ENCODE measurements at places on chromosomes 3 and 15. TPM values are rescaled to one million over a fixed set of nuclear protein-coding genes. Genes with fewer than 3 reads are reported as not detected.

Gene MEX3B
- total RNA-seq, result 0.61 TPM

GRCh38 chr15:88113613-88114308 lies 142.8 kb downstream of the NTRK3 start:
- DNase-seq, result no peak

Gene MINAR1
- 0.35 TPM for total RNA-seq

DNA sequence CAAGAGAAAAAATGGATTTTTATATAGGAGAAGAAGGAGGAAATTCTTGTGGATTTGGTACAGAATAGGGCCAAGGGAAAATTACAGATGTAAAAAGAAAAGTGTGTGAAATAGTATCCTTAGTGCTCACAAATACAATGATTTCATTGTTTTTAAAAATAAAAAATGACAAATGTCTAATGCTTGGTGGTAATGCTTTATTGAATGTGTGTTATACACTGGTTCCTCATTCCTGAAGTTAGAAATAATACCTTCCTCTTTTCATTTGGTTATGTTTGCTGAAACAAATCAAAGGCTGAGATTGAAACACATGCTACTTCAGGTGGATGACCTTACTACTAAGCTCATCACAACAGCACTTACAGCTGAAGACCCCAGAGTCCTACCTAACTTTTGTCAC lies 37.7 kb upstream of the CCR2 start:
- no peak for DNase-seq

- no peak for DNase-seq
Measured at GRCh38 chr15:54810496-54810895, 386.2 kb downstream of the RSL24D1 start.

Gene GABRB3
- total RNA-seq, result not detected

- DNase-seq, result no peak
Measured at GRCh38 chr15:66803182-66803729, 101.2 kb downstream of the SMAD6 start.

Gene EFHB
- total RNA-seq, result 0.39 TPM

Gene ZIC1
- total RNA-seq, result not detected

DNA sequence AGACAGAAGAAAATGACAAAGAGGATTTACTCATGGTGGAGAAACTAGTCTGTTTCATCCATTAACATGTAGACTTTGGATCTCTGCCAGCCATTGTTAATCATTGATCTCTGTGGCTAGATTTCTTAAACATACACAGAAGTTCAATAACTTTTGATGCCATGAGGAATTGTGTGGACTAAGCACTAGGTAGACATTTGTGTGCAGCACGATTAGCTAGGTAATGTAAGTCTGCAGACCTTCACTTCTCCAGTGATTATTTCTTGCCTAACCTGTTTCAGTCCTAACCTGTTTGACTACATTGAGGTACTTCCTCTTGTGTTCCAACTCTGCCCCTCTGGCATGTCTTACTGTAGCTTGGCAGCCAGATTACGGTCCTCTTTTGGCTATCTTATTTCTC lies 928.5 kb upstream of the ROBO1 start:
- DNase-seq, result no peak

DNA sequence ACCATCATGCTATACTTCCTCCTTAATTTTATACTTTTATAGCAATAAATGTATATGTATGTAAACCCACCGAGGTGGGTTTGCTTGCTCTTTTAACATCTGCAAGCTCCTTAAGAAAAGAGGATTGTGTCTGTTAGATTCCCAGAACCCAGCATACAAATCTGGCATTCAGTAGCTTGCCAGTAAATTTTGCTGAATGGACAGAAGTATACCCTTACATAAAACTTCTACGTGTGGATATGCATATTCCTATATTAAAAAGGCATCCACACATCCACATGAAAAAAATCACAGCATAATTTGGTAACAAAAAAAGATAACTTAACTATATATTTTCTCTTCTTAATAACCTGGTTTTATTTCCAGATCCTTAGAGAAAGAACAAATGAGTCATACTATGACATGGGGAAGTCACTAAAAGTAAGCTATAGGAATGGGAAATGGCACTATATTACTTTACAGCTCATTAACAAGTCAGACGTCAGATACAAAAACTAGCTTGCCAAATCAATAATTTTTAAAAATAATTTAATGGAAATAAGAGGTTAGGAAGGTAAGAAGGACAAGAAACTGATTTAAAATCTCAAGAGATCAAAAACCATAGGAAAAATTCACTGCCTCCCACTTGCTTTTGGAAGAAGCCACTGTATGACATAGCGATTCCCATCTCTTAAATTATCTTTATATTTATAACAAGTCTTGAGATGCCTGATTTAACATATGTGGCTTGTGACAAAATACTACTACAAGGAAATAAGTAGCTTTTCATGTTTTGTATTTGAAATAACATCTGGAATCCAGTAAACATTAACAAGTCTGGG lies 68.7 kb downstream of the SUMF1 start:
- no peak for DNase-seq

- no peak for DNase-seq
Measured at GRCh38 chr3:72679540-72680198, 168.6 kb downstream of the SHQ1 start.

DNA sequence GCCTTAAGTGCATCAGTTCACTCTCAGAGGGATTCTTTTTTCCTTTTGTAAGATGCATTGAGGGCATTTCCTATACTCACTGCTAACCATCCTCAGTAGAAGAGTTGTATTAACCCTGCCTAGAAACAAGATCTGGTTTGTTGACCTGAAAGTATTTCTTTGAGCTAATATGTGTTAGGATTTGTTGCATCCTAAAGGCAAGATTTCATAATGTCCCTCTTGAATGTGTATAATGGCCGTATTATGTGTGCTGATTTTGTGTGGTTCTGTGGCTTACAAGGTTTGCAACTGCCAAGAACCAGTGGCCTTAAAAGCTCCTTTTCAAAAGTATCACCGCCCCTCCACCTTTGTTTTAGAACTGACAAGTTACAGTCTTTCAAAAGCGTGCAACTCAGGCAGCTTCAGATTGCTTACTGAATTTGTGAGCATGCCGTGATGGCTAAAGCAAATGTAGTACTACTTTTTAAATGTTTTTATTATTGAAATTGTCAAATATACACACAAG lies 182.0 kb upstream of the BHLHE40 start:
- no peak for DNase-seq

DNA sequence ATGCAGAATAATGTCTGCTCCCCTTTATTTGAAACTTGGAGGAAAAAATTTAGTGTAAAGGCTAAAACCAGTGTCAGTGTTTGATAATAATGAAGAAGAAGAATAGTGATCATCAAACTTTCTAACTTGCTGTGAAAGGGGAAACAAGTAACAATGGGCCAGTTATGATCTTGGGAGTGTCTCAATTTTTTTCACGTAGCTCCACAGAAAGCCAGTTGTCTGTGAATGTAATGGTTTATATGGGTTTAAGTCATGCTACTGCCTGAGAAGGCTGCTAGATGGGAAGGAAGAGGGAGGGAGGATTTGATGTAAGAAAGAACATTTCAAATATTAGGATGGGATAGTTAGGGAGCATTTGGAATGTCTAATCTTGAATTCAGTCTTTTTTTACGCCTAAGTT lies 21.1 kb upstream of the SSR3 start:
- DNase-seq, result no peak

Gene OTOL1
- total RNA-seq, result not detected

GRCh38 chr3:127774647-127775046 lies 47.7 kb downstream of the MGLL start:
- no peak for DNase-seq

DNA sequence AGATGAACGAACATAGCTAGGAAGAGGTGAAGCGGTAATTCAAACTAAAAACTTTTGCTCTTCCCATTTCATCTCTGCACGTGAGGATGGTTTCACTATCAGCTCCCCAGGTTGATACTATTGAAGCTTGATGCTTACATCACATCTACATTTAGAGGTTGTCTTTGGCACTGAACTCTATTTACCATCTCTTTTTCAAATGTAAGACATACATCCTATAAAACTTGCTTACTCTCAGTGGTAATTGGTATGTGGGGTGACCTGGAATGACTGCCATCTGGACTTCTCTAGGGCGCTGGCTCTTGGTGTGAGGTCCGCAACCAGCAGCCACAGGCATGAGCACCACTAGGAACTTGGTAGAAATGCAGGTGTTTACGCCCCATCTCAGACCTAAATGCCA lies 118.1 kb downstream of the AKAP13 start:
- no peak for DNase-seq

- no peak for DNase-seq
Measured at GRCh38 chr15:98504998-98505397, 143.3 kb upstream of the IGF1R start.

Gene FBXL22
- total RNA-seq, result 1.1 TPM

- no peak for DNase-seq
Measured at GRCh38 chr15:51669381-51669780, 11.9 kb upstream of the SCG3 start.

- DNase-seq, result no peak
Measured at GRCh38 chr15:78922527-78922926, 22.3 kb downstream of the CTSH start.
